ENCODE measurements at places on chromosomes 7 and 10.

- DNase-seq, result no peak
These were observed 19.4 kb upstream of the GATA3 start for GRCh38 chr10:8035006-8035640.

GRCh38 chr7:12754179-12754578, 66.7 kb downstream of the ARL4A start:
- no peak for DNase-seq

DNA sequence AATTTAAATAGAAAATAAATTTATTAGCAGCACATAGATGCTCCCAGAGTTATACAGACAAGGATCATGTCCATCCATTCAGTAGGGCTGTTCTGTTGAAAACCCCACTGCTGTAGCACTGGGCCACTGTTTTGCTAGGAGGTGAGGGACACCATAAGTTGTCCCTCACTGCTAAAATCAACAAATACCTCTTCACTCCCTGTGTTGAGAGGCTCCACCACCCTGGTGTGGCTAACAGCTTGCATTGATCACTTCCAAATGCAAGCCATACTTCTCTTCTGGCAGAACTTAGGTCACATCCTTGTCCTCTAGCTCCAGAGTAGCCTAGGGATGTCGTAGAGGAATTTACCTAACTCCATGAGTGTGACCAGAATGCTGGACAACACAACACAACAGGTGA, 55.4 kb downstream of the MDFIC start:
- no peak for DNase-seq

DNA sequence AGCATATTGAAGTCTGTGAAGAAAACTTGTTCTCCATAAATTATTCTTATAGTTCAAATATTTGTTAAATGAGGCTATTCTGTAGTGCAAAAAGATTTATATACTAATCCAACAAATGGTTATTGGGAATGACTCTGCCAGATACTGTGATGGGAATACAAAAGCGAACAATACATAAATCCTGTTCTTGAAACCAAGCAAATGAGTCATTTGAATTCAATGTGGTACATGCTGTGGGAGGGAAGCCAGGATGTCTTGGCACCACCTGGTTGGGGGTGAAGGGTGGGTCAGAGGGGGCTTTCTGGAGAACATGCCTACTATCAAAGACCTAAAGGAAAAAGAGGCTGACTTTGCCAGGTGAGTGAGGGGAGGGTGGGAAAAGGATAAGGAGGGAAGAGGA, 594.2 kb downstream of the CALN1 start:
- DNase-seq, result no peak

DNA sequence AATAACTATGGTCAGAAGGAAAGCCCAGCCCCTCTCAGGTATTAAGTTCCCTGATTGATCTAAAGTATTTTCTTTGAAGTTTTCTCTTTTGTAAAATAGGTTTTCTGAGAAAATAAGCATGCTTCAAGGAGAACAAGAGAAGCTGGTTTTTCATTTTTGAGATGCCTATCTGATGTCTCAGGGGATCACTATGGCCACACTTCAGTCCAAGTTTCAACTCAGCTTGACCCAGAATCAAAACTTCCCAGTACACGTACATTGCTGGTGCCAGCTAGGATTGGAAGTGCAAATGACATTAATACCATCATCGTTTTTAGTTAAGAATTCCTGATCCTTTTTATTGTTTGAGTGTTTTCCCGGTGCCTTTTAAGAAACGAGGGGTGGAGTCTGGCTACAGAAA, 7.2 kb downstream of the ITIH5 start:
- DNase-seq, result no peak

- DNase-seq, result no peak
These were observed 195.4 kb downstream of the MACC1 start for GRCh38 chr7:20021831-20022230.

DNA sequence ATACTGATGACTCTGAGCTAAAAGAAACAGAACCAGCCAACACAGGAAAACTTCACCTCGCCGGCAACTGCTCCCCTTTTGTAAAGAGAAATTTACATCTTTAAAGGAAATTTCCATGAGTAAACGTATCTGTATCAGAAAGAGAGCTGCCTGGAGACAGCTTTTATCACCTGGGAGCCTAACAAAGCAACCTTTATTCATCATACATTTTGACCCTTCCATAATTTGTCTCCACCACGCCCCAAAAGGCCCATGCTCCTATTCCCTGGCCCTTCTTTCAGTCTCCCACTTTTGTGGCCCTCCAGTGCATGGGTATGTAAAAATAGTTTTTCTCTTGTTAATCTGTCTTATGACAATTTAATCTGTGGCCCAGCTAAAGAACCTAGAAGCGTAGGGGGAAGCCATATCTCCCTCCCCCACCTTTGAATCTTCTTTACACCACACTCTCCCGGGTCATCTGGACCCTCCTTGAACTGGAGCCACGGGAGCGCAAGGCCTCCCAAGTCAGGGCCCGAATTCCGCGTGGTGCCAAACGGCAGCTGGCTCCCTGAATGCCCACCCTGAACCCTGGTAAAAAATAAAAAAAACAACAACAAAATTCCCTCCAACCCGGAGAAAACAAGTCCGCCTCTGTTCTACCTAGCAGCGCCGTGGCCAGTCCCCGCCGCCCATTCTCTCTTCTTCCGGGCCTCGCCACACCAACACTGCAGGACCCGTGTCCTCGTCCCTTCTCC, 15.4 kb upstream of the FKBP9 start:
- DNase-seq, result no peak

GRCh38 chr10:113128450-113129070, 178.5 kb downstream of the TCF7L2 start:
- DNase-seq, result no peak

GRCh38 chr7:26331789-26332188, 40.1 kb downstream of the SNX10 start:
- no peak for DNase-seq

DNA sequence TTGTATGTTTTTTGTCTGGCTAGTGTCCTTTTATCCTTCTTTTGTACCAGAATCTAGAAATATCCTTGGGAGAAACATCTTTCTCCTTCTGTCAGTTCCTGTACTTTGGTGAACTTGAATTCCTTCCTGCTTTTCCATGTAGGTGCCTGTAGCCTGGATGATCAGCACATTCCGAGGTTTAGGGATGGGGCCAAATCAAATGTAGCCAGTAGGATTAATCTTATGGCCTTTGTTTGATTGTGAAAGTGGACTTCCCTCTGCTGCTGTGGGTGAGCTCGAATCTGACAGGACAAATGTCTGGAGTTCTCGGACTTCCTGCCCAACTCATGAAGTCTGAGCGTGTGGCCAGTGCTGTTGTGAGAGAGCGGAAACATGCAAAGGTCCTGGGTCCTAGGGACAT, 33.2 kb upstream of the NAMPT start:
- DNase-seq, result no peak

DNA sequence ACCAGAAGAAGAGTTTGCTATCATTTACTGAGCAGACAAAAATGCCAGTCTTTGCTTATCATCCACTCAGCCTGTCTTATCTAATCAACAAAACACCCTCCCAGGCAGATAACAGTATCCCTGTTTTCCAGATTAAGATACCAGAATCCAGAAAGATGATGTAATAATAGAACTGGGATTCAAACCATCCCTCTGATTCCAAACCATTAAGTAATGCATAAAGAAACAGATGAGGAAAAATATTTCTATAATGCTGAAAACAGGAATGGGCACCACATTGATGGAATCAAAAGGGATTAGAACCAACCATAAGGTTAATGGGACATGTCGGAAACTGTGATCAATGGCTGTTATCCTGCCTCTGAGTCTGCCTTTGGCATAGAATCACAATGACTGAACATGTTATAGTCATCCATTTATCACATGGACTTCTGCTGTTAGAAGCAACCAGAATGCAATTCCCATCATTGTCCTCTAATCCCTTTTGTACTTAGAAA, 92.1 kb upstream of the RSU1 start:
- no peak for DNase-seq

DNA sequence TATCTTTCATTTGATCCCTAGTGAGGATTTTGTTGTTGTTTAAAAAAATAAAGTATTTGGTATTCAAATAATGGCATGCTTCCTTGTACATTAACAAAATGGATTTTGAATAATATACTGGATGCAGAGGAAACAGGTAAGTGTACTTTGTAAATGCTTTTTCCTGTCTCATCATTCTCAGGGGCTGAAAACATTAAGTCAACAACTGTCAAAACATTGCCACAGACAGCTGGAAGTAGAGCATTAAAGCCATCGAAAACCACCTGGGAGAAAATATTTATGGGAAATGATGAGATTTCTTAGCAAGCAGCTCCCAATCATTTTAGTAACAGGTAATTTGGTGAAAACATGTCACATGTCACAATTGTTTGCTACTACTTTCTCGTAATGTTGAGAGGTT, 10.7 kb downstream of the TAS2R39 start:
- DNase-seq, result no peak

DNA sequence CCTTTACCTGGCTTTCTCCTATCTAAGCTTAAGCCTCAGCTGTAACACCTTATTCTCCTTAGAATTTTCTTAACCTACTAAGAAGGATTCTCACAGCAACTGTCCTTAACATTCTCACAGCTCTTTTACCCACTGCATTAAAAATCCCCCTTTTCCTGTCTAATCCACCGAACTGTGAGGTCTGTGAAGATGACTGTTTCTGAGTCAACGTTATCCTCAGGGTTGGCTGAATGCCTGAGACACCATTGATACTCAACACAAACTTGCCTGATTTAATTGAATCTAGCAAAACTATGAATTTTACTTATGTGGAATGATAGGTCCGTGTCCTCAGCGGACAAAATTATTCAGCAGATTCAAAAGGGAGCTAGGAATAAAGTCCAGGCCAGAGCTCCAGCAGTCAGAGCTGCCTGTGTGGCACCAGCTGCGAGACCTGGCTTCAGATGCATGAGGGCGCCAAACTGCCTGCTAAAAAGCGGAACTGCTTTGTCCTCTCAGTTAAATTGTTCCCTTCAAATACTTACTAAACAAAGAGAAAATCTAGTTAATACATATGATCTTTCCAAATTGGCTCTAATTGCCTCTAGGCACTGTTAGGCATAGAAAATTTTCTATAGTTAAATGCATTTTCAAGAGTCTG, 33.4 kb upstream of the VWDE start:
- no peak for DNase-seq

GRCh38 chr7:78438433-78438832, 639.9 kb downstream of the PHTF2 start:
- DNase-seq, result no peak
